ENCODE measurements at places on chromosomes 7 and 10. TPM values are rescaled to one million over a fixed set of nuclear protein-coding genes. Genes with fewer than 3 reads are reported as not detected.

The BEND7 gene
- 38.2 TPM for polyA plus RNA-seq

The CPXM2 gene
- 43.8 TPM for polyA plus RNA-seq

The PTPN12 gene
- polyA plus RNA-seq: 54.0 TPM

The NKX1-2 gene
- not detected for polyA plus RNA-seq

The LIPM gene
- polyA plus RNA-seq: not detected

The FFAR4 gene
- not detected for polyA plus RNA-seq

The ATOH7 gene
- polyA plus RNA-seq: not detected

The TMEM139 gene
- 0.10 TPM for polyA plus RNA-seq

The KNDC1 gene
- 0.25 TPM for polyA plus RNA-seq

The H2BK1 gene
- polyA plus RNA-seq: not detected

The SEC31B gene
- polyA plus RNA-seq: 4.6 TPM

The SRGN gene
- polyA plus RNA-seq: 176 TPM

The C10orf105 gene
- polyA plus RNA-seq: not detected

The TCERG1L gene
- not detected for polyA plus RNA-seq

The GCK gene
- polyA plus RNA-seq: 6.6 TPM

The RPEL1 gene
- not detected for polyA plus RNA-seq

The FOXP2 gene
- polyA plus RNA-seq: 1.1 TPM

Measured in aorta (tissue), 5 donors.